ENCODE measurements at places on chromosomes 6 and 20.

DNA sequence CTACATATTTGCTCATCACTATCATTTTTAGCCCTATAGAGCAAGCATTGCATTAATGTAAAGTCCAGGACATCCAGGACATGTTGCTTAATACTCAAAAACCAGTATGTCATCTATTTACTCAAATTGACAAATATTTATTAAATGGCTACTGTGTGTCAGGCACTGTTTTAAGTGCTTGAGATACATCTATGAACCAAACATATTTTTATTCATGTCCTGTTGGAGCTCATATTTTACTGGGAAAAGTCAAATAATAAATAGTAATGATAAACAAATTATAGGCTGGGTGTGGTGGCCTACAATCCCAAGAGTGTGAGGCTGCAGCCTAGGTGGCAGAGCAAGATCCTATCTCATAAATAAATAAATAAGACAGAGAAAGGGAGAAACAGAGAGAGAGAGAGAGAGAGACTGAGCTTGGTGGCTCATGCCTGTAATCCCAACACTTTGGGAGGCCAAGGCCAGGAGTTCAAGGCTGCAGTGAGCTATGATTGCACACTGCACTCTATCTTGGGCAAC lies 227.9 kb downstream of the GJA1 start:
- no peak for DNase-seq

- DNase-seq: no peak
Observed at GRCh38 chr20:15236812-15237211, 899.4 kb upstream of the FLRT3 start.

GRCh38 chr6:116695401-116695800 lies 14.4 kb downstream of the KPNA5 start:
- DNase-seq: no peak

DNA sequence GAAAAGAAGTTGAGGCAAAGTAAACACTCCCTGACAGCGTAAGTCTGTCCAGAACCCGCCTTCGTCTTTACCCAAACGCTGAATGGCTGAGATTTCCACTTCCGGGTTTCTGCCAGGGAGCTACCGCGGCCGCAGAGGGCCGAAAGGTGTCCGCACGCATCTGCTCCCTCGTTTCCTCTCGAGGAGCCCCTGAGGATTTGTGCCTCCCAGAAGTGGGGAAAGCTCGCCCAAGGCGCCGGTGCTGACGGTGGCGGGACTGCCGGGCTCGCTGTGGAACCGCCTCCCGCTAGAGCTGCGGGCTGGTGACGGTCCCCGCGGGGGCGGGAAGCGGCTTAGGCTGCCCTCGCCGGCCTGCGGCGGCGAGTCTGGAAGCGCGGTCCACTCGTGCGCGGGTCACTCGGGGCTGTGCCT lies 1760.2 kb upstream of the DEFB115 start:
- no peak for DNase-seq

DNA sequence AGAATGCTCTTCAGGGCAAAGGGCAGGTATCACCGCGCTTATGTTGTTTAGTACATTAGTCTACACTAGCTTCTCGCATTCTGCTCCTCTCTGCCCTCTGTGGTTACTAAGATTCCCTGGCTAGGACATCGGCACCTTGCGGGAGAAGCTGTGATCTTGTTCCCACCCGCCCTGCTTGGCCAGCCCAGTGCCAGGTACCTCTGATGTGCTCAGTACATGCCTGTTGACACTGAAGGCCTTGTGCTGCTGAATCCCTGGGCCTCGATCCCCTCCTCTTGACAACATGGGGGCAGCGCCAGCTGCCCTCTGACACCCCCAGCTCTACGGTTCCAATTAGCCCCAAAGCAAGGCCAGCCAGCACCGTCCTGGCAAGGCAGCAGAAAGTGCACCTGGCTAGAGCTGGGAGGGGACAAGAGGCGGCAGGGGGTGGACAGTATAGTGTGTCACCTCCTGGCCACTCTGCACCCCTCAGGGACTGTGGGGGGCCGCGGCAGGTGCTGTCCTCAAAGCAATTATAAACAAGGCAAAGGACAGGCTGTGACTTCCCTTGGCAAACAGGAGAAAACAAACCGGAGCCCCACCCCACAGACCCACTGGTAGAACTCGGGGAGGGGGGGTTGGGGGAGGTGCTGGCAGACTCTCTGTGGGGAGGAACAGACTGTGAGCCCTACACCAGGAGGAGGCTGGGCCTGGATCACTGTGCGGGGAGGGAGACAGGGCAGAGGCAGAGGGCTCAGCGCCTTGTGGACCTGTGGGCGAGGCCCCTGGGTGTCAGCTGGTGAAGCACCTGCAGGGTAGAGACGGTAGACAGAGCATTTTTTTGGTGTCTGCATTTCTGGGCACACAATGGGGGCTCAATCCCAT lies 7.1 kb downstream of the TFEB start:
- DNase-seq: no peak

- DNase-seq: no peak
Observed at GRCh38 chr6:134340179-134340975, 22.5 kb upstream of the SGK1 start.

DNA sequence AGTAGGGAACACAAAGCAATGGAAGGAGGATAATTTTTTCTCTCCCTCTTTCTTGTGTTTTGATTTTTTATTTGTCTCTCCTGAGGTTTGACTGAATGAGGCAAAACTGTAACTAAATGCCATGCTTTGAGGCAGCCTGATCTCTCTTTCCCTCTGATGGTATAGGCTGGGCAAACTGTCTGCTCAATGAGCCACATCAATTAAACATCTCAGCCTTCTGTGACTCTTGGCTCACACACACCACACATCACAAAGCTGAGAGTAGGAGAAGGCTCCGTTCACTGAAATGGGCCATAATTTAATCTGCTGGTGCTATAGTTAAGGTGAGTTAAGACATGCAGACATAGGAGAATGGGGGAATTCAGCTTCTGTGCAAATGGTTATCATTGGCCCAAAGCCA lies 28.1 kb upstream of the SCGN start:
- no peak for DNase-seq

DNA sequence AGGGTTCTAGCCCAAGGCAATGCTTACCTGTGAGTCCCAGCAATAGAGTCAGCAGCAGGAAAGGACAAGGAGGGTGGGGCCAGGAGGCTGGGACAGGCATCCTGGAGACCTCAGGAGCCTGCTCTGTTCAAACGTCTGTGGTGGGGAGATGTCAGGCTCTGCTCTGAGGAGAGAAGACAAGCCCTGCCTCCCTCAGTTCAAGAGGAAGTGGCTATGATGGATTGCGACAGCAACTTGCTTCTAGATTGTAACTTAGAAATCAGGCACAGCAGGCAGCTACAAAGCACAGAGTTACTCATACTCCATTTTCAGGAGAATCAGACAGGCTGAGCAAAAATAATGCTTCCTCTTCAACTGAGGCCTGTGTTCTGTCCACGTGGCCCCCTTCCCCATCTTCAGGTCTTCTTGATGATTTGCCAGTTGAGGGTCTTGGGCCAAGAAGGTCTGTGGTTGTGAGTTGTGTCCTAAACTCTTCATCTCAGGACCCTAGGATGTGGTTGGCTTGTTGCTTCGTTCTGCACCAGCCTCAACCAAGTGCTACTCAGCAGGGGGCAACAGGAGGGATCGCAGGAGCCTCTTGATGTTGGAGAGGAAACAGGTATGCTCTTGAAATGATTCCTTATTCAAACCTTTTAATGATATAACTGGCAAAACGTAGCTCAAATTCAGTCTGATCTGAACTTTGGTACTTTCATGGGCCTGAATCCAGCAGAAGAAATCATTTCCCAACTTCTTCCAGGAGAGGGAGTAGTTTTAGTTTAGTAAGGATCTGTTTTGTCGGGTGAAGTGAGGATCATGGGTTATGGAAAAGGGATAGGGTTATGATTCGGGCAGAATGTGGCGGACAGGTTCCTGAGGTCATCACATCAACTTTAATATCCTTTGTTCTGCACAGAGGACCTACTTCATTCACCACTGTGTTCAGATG lies 31.0 kb downstream of the SIRPB1 start:
- DNase-seq: no peak

All from T follicular helper cell (primary cell).